ENCODE measurements at places on chromosomes 1 and 21. TPM values are rescaled to one million over a fixed set of nuclear protein-coding genes. Genes with fewer than 3 reads are reported as not detected.

DNA sequence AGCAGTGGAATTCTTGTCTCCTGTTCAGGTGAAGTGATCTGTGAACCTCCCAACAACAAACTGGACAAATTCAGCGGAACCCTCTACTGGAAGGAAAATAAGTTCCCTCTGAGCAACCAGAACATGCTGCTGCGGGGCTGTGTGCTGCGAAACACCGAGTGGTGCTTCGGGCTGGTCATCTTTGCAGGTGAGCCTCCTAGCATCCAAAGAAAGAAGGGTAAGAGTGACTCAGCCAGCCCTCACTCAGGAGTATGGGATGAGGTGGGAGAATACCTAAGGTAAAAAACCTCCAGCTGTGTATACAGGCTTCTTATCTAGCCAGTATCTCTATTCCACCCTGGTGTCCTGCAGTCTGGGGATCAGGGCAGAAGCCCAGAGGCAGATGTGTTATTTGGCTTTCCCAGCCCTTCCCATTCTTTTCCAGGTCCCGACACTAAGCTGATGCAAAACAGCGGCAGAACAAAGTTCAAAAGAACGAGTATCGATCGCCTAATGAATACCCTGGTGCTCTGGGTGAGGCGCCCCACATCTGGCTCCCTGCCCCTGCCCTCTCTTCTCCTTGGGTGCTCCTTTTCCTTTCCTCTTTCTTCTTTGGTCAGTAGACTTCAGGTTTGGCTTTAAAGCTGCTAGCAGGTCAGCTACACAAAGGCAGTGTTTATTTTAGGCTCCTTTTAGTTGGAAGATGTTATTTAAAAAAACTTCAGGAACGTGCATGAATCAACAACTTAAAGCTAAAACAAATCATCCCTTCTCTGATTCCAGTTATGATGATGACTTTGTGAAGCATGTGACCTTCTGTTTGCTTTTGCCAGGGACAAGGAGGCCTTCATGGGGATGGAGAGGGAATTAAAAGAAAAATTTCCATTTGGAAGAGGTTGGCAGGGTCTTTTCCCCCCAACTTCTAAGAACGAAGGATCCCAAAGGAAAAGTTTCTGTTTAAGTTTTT is 9.0 kb downstream of the ATP8B2 start:
- no peak for DNase-seq

ARHGEF16 gene
- 81.4 TPM for total RNA-seq

DNA sequence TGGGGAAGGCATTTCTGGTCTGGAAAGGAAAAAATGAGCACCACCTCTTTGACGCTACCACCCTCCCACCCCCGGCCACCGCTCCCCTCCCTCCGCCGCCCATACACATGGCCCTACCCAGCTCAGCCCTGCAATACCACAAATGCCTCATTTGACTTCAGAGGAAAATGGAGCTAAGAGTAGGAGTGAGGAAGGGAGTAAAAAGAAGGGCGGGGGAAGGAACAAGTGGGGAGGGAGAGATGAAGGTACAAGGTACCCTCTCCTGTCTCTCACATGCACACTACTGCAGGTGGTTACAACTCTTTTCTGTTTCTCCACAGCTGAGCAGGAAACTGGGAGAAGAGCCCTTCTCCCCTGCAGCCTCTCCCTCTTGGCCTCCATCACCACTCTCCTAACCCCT is 7.1 kb downstream of the SYT2 start:
- DNase-seq = no peak

- DNase-seq = no peak
These were observed 96.7 kb upstream of the IGSF21 start for GRCh38 chr1:18010945-18011344.

GRCh38 chr1:93516164-93516563 is 68.2 kb downstream of the FNBP1L start:
- DNase-seq = no peak
